ENCODE measurements at places on chromosomes 7 and 10.

GRCh38 chr7:22601408-22601807, 101.4 kb upstream of the STEAP1B start:
- no peak for DNase-seq

DNA sequence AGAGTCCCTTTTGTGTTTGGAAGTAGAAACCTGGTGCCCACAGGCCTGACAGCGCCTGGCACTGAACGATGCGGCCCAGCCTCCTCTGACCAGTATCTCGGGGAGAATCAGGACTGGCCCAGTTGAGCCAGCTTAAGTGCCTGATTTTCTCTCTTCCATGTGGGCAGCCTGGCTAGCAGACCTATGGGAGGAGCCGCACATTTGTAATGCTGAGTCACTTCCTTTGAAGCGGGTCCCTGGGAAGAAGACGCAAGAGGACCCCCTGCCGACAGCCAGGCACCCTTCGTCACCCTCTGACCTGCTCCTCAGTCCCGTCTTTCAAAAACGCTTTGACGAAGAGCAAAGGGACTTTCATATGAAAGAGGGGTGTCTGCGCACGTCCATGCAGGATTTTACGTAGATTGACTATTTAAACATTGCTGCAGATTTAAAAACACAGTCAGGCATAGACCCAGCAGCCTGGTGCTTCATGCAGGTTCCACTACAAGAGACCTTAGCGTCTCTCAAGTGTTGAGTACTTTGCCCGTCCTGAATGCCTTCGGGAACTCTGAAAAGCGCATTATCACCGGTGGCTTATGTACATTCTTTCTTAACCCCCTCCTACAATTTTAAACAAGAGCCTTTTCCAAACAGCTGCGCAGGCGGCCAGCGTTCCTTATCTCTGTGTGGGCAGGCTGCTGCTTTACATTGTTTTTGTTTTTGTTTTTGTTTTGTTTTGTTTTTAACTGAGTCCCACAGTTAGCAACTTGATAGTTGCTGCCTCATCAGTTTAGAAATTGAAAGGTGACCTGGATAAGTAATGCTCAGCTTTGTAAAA, 36.5 kb upstream of the AP5Z1 start:
- DNase-seq = no peak

GRCh38 chr10:76436981-76437380, 1005.6 kb downstream of the LRMDA start:
- DNase-seq = no peak

DNA sequence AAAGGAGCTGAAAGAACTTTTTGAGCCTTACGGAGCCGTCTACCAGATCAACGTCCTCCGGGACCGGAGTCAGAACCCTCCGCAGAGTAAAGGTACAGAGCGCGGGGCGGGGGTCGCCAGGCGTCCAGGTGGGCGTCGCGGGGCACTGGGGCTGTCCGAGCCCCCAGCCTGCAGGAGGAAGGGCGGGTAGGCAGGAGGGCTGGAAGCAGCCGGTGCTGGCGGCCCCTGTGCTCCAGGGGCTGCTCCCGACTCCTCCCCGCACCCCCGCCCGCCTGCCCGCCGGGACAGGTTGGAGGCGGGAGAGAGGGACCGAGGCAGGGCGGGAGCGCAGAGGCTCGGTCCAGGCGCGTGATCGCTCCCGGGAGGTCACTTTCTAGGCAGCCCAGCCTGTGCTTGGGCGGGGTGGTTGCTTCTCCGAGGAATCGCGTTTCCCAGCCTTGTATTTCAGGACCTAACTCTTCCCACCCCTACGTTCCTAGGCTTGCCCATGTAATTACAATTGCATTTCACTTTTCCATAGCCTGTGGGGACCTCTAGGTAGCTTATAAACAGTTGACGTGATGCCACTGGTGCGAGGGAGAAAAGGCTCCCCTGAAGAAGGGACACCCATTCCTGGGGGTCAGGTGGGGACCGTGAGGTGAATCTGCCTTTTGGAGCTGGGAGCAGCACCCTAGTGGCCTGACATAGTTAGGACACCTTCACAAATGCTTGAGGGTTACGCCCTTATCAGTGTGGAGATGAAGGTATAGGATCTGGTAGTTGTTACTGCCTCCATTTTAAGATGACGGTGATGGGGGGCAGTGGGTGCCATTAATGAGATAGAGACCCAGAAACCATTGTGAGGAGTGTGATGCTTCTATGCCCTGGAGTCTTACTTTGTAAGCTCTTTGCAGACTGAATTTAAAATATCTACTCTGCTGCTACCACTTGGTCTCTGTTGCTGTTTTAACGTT, 148.2 kb downstream of the CELF2 start:
- no peak for DNase-seq

DNA sequence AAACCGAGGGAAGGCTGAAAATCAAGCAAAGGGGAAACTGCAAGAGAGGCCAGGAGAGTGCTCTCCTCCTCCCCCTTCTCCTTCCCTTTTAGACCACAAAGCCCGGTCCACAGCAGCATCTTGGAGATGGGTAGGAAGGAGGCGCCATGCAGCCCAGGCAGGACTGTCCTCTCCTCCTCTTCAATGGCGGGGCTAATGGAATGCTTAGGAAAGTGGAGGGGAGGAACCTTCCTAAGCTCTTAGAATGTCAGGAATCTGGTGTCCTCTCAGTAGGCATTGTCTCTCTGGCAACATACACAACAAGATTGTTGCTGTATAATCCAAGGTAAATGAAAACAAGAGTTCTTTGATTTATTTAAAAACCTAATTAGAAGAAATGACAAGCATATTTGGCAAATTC, 185.1 kb downstream of the DGKI start:
- DNase-seq = no peak

DNA sequence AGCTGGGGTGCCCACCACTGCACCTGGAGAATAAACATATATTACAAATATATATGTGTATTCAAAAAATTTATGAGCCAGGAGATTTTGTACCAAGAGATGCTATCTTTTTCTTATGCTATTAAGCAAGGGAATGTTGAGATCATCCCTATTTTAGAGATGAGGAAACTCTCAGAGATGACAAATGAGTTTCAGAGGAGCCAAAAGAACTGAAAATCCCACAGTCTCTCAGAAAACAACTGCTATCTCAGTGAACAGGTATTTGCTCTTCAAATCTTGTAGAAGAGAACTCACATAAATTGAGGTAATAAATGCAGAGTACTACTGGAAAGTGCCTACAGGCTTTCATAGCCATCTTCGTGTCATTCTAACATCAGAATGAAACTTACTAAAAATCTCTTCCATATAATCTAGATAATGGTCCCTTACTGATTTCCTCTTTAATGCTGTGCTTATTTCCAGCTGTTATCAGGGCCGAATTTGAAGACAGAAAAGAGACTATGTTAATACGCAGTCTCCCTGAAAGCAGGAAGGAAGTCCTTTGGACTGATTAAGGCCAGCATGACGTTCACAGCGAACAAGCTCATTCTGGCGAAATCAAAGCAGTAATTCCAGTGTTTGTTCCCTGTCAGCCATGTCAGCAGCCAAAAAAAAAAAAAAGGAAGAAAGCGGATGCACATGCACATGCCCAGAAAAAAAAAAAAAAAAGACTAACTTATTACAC, 29.4 kb upstream of the ANAPC16 start:
- no peak for DNase-seq

DNA sequence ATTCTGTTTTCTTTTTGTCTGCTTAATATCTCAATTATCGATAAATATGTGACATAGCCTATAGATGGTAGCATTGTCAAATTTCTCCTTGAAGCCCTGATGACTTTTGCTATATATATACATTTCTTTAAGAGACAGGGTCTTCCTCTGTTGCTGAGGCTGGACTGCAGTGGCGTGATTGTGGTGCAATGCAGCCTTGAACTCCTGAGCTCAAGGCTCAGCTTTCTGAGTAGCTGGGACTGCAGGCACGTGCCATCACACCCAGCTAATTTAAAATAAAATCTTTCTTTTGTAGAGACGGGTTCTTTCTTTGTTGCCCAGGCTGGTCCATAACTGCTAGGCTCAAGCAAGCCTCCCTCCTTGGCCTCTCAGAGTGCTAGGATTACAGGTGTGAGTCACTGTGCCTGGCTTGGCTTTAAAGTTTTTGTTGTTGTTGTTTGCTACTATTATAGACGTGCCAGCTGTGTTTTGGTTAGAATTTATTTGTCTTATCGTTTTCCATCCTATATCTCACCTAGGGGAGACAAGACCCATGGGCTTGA, 7.0 kb downstream of the UMAD1 start:
- DNase-seq = no peak

DNA sequence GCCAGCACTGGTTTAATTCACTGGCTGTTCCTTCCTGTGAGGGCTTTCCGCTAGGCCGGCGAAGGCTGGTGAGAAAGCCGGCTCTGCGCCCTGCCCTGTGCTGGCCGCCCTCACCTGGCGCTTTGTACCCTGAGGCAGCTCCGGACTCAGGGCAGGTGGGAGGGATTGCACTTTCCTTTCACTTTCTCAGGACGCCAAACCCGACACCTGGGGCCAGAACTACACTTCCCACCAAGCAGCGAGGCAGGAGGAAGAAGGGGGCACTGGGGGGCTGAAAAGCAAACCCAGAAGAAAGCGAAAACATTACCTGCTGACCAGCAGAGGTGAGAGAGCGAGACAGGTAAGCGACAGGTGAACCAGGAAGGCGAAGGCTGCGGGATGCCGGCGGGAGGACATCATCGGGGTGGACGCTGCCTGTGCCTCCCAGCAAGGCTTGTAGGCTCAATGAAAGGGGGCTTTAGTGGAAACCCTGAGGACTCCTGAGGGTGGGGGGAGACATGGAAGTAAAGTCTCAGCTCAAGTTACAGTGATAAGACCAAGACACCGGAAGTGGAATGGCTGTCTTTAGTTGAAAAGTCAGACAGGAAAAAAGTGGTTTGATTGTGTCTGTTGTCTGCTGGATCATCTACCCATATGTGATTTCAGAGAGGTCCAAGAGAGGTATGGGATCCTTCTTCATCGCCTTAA, at the start of gene RAB19:
RAB19 (plus strand) TSS at position 181 of the 687 bp plus-strand sequence. CDS start 3,589 bp downstream, outside the sequence.
- DNase-seq = no peak

DNA sequence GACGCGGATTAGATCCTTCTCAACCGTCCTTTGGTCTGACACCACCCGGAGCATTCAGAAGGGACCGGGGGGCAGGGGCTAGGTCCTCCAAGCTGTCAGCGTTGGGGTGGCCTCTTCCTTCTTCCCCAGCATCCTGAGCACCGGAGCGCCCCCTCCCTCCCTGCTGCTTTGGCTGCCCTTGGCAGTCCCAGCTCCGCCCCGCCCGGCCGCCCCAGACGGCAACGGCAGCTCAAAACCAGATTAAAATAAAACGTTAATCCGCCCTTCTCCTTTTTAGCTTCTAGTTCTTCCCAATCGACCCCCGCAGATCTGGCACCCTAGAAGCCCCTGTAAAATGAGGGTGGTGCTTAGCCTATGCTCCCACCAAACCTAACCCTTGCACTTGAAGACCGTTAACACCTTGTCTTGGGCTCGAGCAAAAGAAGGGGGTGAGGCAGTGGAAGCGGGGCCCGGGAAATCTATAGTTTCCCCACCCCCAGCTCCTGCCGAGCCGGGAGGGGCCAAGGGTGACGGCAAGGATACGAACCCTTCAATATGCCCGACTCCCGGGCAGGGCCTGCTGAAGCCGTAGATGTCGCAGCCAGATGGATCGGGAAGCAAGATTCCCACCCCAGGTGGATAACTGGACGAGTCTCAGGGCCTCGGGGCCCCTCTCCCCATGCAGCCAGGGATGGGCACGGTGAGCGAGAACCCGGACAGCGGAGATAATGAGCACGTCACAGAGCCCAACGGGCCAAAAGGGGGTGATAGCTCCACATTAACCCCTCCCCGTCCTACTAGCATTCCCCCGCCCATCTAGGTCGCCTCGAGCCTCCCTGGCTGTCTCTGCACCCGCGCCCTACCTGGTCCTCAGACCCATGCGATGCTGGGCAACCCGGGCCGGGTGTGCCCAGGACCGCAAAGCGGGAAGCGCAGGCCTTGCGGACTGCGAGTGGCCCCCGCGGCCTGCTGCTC, 169.7 kb downstream of the NRF1 start:
- no peak for DNase-seq

DNA sequence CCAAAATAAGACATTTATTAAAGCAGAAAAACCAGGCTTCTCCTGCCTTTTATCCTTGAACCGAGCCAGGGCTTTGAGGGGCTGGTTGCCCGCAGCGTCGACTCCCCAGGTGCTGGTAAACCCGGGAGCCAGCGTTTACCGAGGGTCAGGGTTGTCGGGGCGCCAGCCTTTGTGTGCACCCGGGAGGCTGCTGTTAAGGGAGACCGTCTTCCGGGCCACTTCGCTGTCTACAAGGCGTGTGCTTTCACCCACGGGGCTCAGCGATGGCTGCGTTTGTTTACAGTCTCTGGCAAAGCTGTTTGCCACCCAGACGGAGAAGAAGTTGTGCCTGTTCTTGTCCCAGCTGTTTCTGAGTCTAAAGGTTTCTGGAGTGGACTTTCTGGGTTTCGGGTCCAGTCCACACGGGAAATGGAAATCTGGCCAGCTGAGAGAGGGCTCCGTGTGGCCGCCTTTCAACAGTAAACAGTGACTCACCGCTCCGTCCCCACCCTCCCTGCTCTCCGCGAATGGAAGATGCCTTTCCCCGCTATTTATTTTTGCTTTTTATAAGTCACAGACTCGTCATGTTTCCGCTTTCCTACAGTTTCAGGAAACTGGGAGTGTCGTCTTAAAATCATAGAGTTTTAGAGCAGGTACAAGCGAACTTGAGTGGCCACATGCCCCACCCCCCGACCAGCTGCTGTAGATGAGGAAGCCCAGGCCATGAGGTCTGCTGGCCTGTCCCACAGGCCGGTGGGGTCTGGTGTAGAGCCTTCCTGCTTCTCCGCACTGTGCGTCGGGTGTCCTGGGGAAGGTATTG, 2.2 kb downstream of the MAFK start:
- DNase-seq = peak; percentile 84

DNA sequence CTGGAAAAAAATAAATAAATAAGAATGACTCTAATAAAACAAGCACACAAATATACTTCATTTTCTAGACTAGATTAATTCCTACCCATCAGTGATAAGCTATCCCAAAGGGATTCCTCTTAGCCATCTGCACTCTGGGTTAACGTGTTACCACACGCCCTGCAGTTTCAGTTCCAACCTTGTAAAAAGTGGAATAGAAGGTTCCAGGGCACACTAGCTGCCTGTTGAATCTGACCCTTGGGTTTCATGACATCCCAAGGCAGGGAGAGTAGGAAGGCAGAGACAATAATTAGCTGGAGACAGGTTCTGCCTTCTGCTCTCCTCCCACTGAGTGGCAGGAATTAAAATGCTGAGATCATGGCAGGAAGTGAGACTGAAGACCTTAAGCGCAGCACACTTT, 33.5 kb downstream of the SLC37A3 start:
- peak; percentile 15 for DNase-seq

DNA sequence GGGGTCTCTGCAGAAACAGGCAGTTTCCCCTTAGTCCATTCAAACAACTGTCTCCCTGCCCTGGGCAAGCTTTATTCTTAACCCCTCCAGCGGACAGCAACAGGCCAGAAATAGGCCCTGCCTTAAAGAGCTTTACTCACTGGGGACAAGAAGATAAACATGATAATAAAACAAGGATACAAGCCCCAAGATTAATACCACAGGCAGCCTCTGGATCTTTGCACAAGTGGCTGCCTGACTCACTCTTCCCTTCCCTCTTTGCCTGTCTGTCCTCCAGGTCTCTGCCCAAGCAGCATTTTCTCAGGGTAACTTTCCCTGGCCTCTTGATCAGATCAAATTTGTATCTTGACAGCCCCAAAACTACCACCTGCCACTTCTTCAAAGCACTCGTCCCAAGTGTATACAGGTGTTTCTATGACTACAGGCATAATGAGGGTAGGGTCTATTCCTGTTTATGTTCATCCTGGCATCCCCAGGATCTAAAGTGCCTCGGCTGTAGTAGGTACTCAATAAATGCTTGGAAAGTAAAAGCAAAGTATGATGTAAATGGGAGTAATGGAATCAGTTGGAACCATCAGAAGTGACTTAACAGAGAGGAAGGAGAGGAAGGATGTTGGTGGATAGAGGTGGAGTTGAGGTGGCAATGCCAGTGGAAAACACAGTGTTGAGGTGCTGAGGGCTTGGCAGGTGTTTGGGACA, 7.0 kb upstream of the CAMK2G start:
- no peak for DNase-seq

GRCh38 chr10:46220187-46220586, 66.6 kb upstream of the ANTXRL start:
- DNase-seq = no peak

All from keratinocyte (primary cell).